ENCODE measurements at places on chromosomes 5 and 9.
A peak's percentile ranks its signal among the peaks of the same experiment; 100 is the strongest.

DNA sequence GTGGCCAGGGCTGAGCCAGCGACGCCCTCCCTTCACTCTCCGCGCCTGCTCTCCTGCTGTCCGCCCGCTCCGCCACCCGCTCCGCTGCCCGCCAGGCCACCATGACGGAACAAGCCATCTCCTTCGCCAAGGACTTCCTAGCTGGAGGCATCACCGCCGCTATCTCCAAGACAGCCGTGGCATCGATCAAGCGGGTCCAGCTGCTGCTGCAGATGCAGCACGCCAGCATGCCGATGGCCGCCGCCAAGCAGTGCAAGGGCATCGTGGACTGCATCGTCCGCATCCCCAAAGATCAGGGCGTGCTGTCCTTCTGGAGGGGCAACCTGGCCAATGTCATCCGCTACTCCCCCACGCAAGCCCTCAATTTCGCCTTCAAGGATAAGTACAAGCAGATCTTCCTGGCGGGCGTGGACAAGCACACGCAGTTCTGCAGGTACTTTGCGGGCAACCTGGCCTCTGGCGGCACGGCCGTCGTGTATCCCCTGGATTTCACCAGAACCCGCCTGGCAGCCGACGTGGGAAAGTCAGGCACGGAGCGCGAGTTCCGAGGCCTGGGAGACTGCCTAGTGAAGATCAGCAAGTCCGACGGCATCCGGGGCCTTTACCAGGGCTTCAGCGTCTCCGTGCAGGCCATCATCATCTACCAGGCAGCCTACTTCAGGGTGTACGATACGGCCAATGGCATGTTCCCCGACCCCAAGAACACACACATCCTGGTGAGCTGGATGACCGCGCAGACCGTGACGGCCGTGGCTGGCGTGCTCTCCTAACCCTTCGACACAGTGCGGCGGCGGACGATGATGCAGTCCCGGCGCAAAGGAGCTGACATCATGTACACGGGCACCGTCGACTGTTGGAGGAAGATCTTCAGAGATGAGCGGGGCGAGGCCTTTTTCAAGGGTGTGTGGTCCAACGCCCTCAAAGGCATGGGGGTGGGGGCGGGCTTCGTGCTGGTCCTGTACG, 1130.4 kb upstream of the ACO1 start:
- H3K27me3 ChIP-seq = no peaks in the 10 kb centered on the region
- DNase-seq = no peak
- H3K4me3 ChIP-seq = no peak overlapping the region
- no peak overlapping the region for H3K27ac ChIP-seq
- H3K36me3 ChIP-seq = no peaks in the 10 kb centered on the region
- no peaks in the 10 kb centered on the region for H3K4me1 ChIP-seq

DNA sequence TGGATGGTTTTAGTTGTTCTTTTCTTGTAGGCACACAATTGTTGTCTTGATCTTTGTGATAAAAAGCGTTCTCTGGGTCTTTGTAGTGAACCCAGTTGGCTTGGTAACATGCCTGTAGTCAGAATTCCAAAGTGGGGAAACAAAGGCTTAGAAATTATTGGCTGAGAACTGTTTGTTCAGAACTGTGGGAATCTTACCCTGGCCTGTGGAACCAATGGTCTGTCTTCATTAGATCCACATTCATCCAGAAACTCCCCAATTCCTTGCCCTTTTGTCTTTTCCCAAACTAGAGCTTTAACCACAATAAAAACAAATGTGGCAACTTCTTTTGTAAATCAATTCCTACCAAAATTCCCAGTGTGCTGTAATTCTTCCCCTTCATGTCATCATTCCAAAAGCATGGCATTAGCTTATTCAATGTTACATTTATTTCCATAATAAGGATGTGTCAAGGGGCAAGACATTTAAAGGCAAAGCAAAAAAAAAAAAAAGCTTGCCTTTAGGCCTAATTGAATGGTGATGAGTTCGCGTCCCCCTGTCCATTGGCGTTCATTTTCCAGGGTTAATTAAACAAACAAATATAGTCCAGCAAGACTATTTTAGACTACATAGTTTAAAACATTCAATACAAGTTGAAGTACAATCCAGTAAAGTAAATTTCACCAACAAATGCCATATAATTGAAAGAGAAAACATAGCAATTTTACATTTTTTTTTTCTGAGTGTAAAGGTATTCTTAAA, 249.8 kb upstream of the ZNF608 start:
- H3K4me1 ChIP-seq = no peaks in the 10 kb centered on the region
- no peak overlapping the region for H3K4me3 ChIP-seq
- H3K36me3 ChIP-seq = no peaks in the 10 kb centered on the region
- H3K27me3 ChIP-seq = no peaks in the 10 kb centered on the region
- no peak overlapping the region for H3K27ac ChIP-seq

- DNase-seq = peak; percentile 70
- no peaks in the 10 kb centered on the region for H3K36me3 ChIP-seq
- H3K4me1 ChIP-seq = peaks cover 2% of the 10 kb centered on the region
- H3K27me3 ChIP-seq = no peaks in the 10 kb centered on the region
- H3K4me3 ChIP-seq = peak within 1 kb of the TSS; percentile 82
Measured at GRCh38 chr9:86098824-86099700, at the start of gene GOLM1. TSS of gene GOLM1 (minus strand) at chr9:86099558. CDS start at chr9:86079320, 20,238 bp downstream.

GRCh38 chr9:37338218-37338617, 84.3 kb upstream of the GRHPR start:
- no peaks in the 10 kb centered on the region for H3K27me3 ChIP-seq
- DNase-seq = no peak
- H3K4me1 ChIP-seq = no peaks in the 10 kb centered on the region
- H3K4me3 ChIP-seq = no peak overlapping the region

- H3K36me3 ChIP-seq = no peaks in the 10 kb centered on the region
- DNase-seq = no peak
- H3K4me3 ChIP-seq = no peak overlapping the region
Measured at GRCh38 chr9:109828254-109828653, 48.3 kb downstream of the PALM2AKAP2 start.

GRCh38 chr5:94473936-94474335, 144.5 kb downstream of the KIAA0825 start:
- no peaks in the 10 kb centered on the region for H3K4me1 ChIP-seq
- H3K4me3 ChIP-seq = no peak overlapping the region
- H3K27me3 ChIP-seq = no peaks in the 10 kb centered on the region

GRCh38 chr5:36491856-36492255, 114.5 kb upstream of the SLC1A3 start:
- H3K4me3 ChIP-seq = no peak overlapping the region
- no peaks in the 10 kb centered on the region for H3K36me3 ChIP-seq
- peak; percentile 27 for DNase-seq
- peaks cover 8% of the 10 kb centered on the region for H3K4me1 ChIP-seq
- no peaks in the 10 kb centered on the region for H3K27me3 ChIP-seq
- no peak overlapping the region for H3K27ac ChIP-seq
